Motor neuron (in vitro differentiated cells): ENCODE measurements at places on chromosomes 7 and 10. TPM values are rescaled to one million over a fixed set of nuclear protein-coding genes. Genes with fewer than 3 reads are reported as not detected.

DNA sequence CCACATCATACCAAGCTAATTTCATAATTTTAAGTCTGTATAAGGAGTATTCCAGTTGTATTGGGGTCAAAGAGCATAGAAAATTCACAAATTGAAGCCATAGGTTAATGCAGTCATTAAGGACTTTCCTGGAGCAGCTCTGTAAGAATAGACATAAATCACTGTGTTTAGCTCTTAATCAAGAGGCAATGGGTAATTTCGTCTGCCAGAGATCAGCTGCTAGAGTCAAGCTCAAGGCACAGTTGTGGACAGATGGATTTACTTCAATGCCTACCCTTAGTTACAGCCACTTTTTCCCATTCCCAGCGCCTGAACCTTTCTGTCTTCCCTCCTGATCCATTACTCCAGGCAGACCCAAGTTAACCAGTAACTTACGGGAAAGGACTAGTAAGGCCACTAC, 40.6 kb upstream of the AGBL3 start:
- no peak for ATAC-seq

DNA sequence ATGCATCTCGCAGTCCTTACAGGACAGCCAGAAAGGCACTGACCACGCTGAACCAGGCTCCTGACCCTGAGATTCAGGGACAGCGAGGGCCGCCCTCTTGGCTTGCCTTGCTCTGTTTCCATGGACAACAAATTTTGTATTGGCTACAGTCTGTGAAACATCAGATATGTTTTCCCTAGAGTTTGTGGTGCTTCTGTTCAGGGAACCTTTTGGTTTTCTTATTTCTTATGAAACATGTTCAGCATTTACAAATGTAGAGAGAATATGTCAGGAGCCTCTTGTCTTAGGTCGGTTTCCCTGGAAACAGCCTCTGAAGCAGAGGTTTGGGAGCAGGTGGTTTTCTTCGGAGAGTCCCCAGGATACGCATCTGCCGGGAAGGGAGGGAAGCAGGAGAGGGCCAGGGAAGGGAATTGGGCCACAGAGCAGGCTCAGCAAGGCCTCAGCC, 260.1 kb downstream of the CCDC3 start:
- ATAC-seq: peak; percentile 45

DNA sequence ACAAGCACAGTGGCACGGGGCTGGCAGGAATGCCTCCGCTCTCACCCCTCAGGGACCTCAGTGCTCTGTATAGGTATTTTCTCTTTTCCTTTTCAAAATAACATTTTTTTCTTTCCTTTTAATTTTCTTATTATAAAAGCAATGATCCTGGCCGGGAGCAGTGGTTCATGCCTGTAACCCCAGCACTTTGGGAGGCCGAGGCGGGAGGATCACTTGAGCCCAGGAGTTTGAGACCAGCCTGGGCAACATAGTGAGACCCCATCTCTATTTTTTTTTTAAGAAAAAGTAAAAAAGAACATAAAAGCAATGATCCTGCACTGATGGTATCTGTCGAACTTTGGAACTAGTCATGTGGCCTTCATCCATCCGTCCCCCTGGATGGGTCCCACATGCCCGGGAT, 3.2 kb downstream of the PRF1 start:
- ATAC-seq: no peak

The SPDYE6 gene
- 0.16 and 0.23 TPM in 2 replicates for total RNA-seq

The TCAF2 gene
- 1.9 and 2.6 TPM in 2 replicates for total RNA-seq

DNA sequence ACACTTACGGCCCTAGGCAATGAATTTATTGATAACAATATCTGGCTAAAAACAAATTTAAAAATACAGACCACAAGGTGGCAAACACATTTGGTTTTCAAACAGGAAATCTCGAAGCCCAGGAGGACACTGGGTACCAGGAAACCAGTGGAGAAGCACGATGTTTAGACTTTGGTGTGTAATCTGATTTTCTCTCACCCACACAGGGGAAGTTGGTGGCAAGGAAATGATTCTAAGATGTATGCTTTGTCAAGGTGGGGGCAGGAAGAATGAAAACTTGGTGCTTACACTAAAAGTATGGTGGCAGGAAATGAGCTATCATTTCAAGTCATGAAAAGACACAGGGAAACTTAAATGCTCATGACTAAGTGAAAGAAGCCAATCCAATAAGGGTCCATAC, 113.2 kb upstream of the ANKRD1 start:
- no peak for ATAC-seq

DNA sequence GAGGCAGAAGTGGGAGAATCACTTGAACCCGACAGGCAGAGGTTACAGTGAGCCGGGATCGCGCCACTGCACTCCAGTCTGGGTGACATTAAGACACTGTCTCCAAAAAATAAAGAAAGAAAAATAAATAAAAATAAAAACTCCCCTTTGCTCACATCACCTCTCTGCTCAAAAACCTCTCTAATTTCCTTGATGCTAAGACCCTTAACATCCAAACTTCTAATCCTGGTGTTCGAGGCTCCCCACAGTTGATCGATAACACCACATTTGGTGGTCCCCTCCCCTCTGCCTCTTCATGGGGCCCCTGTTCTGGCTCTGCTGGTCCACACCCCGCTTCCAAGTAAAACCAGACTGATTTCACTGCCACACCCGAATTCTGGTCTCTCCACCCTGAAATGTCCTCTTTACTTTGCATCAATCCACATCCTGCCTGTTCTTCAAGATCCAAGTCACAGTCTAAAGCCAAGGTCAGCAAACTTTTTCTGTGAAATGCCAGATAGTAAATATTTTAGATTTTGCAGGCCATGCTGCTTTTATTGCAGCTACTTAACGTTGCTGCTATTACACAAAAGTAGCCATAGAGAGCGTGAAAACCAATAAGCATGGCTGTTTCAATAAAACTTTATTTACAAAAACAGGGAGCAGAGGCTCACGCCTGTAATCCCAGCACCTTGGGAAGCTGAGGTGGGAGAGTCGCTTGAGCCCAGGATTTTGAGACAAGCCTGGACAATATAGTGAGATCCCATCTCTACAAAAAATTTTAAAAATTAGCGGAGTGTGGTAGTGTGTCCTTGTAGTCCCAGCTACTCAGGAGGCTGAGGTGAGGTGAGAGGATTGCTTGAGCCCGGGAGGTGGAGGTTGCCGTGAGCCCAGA, 11.8 kb downstream of the MOSPD3 start:
- ATAC-seq: no peak

The PRPS1L1 gene
- not detected in 2 replicates for total RNA-seq

The MSMB gene
- not detected in 2 replicates for total RNA-seq

The ASIC3 gene
- 0.76 and 3.2 TPM in 2 replicates for total RNA-seq

- no peak for ATAC-seq
Observed at GRCh38 chr7:96599288-96599936, 110.2 kb downstream of the SEM1 start.

DNA sequence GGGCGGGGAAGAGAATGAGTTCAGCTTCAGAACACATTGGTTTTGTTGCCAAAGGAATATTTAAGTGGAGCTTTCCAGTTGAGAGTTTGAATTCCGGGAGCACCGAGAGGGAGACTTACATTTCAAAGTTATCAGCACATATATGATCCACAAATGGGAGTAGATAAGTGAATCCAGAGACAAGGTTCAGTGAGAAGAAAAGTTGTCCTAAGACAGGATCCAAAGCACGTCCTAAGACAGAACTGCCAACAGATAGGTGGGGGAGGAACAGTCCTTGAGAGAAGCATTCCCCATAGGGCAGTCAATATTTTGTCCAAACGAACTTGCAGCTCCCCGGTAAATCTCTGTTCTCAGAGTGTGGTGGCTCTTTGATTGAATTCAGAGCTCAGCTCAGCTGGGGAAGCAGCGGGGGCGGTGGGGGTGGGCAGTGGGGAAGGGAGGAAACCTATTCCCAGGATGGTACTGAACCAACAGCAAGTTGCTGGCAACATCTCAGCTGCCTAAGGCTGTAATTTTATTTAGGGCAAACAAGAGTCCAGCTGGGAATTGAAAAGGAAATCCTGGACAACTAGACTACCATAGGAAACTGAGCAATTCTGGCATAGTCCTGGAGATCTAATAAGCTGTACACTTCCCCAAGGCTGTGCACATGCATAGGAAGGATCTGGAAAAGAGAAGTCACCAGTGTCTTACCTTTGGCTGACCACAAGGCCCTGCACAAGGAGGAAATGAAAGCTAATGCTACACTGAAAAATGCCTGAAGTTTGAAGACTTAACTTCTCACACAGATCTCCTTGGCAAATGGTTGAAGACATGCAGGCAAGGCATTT, 94.2 kb upstream of the CXCL12 start:
- peak; percentile 14 for ATAC-seq

The RADIL gene
- total RNA-seq: 4.0 and 4.6 TPM in 2 replicates

The GNA12 gene
- 12.3 and 15.5 TPM in 2 replicates for total RNA-seq

DNA sequence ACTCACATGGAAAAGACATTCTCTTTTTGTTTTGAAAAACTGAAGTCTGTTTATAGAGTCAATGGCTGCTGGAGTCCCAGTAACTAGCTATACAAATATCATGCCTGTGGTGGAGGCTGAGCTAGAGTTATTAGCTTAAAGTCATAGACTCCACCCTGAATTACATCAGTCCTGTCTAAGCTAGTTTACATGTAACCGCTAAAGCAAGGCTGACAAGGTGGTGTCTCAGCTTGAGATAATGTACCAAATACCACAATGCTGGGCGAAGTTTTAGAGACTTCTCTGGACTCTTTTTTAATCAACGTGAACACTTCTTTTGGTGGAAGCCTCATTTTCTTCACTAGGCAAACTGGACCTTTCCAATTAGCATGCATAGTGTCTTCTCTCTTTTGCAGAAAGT, 219.4 kb downstream of the ANK3 start:
- ATAC-seq: no peak

DNA sequence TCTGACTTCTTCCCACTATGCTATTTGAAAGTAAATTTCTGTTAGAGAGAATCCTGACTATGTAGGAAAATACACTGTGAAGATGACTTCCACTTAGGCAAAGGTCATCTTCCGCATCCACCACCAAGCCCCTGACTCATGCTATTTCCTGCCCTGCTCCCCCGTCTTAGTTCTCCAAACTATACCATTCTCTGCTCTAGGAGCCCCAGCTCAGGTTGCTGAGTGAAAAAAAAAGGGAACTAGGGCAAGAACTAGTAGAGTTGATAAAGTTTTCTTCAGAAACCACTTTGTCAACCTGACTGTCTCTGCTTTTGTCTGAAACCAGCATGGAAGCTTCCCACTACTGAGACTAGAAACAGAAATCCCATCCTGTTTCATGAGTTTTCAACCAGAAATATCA, 96.9 kb downstream of the EVX1 start:
- no peak for ATAC-seq

- no peak for ATAC-seq
Observed at GRCh38 chr10:110634527-110635209, 9.5 kb upstream of the RBM20 start.

The TAS2R5 gene
- 1.8 and 2.6 TPM in 2 replicates for total RNA-seq

The MMS19 gene
- total RNA-seq: 77.4 and 80.3 TPM in 2 replicates

GRCh38 chr10:63700631-63701156, 179.5 kb downstream of the REEP3 start:
- ATAC-seq: peak; percentile 43

DNA sequence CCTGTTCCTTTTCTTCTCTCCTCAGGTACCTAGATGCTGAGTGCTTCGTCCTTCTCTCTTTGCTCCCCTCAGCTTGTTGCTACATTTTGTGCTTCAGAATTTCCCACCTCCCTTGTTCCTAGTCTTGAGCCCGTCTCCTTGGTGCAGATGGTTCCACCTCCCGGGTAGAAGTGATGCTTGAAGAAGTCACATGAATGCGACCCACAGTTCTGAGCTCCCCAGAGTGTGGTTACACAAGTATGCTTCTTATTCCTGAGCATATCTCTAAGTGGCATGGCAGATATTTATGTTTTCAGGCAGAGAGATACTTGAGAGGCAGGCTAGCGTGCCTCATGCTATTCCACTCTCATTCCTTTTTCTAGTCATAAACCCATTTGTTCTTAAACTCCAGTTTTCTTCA, 34.0 kb downstream of the INPP5F start:
- ATAC-seq: no peak

GRCh38 chr7:122864838-122865237, 21.4 kb downstream of the CADPS2 start:
- no peak for ATAC-seq

The MMRN2 gene
- total RNA-seq: 16.9 and 17.4 TPM in 2 replicates

DNA sequence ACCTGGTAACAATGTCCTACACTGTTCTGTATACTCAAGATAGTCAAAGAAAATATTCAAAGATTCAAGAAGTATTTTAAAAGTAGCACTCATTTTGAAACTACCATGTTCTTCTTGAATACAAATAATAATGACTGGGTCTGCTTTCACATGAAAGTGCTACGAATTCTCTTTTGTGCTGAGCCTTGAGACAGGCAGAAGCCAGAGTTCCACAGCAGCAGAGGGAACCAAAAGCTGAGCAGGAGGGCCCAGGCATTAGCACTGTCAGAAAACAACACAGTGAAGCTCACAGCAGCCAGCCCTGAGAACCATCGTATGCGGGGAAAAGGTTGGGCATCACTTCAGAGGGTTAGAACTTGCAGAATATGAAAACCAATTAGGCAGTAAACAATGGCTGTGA, 38.9 kb downstream of the ANKMY2 start:
- ATAC-seq: no peak

- ATAC-seq: no peak
Observed at GRCh38 chr10:22723343-22723779, 9.0 kb upstream of the PIP4K2A start.

The IRF5 gene
- total RNA-seq: 2.5 and 5.6 TPM in 2 replicates

The TRIM56 gene
- total RNA-seq: 2.7 and 3.0 TPM in 2 replicates

The WEE2 gene
- 0.21 and 0.30 TPM in 2 replicates for total RNA-seq

The SRI gene
- total RNA-seq: 58.2 and 61.4 TPM in 2 replicates

DNA sequence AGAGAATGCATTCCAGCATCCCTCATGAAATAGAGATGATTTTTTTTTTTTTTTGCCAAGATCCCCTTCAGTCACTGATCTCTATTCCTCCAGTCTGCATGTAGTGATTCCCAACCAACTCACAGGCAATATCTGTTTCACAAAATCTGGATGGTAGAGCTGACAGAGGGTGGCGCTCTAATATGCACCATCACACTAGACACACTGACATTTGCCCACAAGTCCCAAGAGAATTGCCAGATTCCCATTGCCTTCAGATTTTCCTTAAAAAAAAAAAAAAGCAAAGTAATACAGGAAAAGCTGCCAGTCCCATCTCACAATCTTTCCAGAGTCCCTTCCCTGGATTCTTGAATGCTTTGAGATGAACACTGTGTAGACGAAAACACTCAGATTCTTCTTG, 301.0 kb downstream of the SORCS1 start:
- ATAC-seq: no peak

GRCh38 chr7:35802649-35803048, 1.8 kb downstream of the SEPTIN7 start:
- ATAC-seq: no peak

GRCh38 chr10:76939933-76940468, 697.6 kb downstream of the KCNMA1 start:
- peak; percentile 76 for ATAC-seq

The SLC29A4 gene
- total RNA-seq: 2.6 and 6.8 TPM in 2 replicates

- no peak for ATAC-seq
Observed at GRCh38 chr10:10786109-10787090, 231.3 kb upstream of the CELF2 start.

The FEZF1 gene
- 0.89 TPM in 1 of 2 replicates, not detected in the other for total RNA-seq

The TRIL gene
- 0.26 and 0.37 TPM in 2 replicates for total RNA-seq

The ANAPC16 gene
- 61.2 and 77.6 TPM in 2 replicates for total RNA-seq

The GJC3 gene
- total RNA-seq: not detected in 2 replicates

DNA sequence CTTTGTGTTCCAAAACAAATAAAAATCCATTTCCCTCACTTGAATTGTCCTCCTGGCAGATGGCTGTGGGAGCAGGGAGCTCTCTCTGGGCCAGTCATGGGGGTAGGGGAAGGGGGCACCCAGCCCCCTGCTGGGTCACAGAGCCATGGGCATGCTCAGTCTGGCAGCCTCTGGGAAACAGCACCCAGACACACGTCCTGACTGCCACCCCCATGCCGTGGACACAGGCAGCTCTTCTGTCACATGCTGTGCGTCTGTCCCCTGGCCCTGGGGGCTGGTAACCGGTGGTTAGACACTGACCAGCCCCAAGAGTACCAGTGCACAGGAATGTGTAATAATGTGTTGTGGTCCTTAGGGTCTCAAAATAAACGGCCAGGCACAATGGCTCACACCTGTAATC, 47.0 kb downstream of the RASGEF1A start:
- ATAC-seq: no peak
